ENCODE measurements at places on chromosomes 2 and 18. TPM values are rescaled to one million over a fixed set of nuclear protein-coding genes. Genes with fewer than 3 reads are reported as not detected.

GRHL1 gene
- 0.76 TPM for total RNA-seq

CDH2 gene
- not detected for total RNA-seq

CDH20 gene
- not detected for total RNA-seq

- peak overlapping the region; percentile 55 for H3K27ac ChIP-seq
- no peak for DNase-seq
- H3K4me1 ChIP-seq: no peaks in the 10 kb centered on the region
- no peaks in the 10 kb centered on the region for H3K27me3 ChIP-seq
- peaks cover 93% of the 10 kb centered on the region for H3K36me3 ChIP-seq
Observed at GRCh38 chr2:174573621-174574081, 24.0 kb downstream of the WIPF1 start.

- H3K4me1 ChIP-seq: peaks cover 15% of the 10 kb centered on the region
- no peak overlapping the region for H3K27ac ChIP-seq
- no peaks in the 10 kb centered on the region for H3K36me3 ChIP-seq
- DNase-seq: no peak
- peaks cover 10% of the 10 kb centered on the region for H3K27me3 ChIP-seq
Observed at GRCh38 chr2:181660181-181660580, 3.3 kb upstream of the CERKL start.

GRCh38 chr2:190759749-190760213 lies 110.9 kb downstream of the NAB1 start:
- H3K27ac ChIP-seq: no peak overlapping the region
- no peaks in the 10 kb centered on the region for H3K27me3 ChIP-seq
- H3K36me3 ChIP-seq: no peaks in the 10 kb centered on the region
- no peak overlapping the region for H3K4me3 ChIP-seq
- DNase-seq: no peak
- no peaks in the 10 kb centered on the region for H3K4me1 ChIP-seq

DNA sequence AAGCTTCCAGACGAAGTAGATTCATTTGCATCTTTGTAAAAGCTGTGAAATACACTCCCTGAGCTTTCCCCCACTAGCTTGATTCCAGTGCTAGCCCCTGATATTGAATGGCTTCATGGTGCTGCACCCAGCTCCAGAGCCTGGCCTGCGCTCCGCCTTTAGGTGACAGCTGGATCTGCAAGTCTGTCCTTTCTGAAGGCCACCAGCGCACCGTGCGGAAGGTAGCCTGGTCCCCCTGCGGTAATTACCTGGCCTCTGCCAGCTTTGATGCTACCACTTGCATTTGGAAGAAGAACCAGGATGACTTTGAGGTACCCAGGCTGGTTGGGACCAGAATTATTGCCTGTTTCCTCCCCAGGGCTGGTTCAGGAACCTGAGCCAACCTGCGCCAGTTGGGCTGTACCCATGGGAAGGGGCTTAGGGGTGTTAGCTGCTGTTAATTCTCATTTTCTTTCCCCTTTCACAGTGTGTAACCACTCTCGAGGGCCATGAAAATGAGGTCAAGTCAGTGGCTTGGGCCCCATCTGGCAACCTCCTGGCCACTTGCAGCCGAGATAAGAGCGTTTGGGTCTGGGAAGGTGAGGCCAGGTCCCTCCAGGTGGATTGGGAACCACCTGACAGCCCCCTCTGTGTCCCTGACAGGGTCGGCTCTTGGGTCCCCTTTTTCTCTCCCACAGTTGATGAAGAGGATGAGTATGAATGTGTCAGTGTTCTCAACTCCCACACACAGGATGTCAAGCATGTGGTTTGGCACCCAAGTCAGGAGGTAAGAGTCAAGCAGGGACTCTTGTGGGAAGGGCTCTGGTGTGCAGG lies 1.3 kb downstream of the CIAO1 start:
- H3K27me3 ChIP-seq: no peaks in the 10 kb centered on the region
- H3K36me3 ChIP-seq: peaks cover 42% of the 10 kb centered on the region
- H3K4me1 ChIP-seq: peaks cover 21% of the 10 kb centered on the region
- peak; percentile 52 for DNase-seq
- H3K4me3 ChIP-seq: no peak overlapping the region

- no peaks in the 10 kb centered on the region for H3K4me1 ChIP-seq
- H3K4me3 ChIP-seq: no peak overlapping the region
- no peak for DNase-seq
- no peak overlapping the region for H3K27ac ChIP-seq
- no peaks in the 10 kb centered on the region for H3K36me3 ChIP-seq
Observed at GRCh38 chr2:127032621-127033020, 74.3 kb downstream of the BIN1 start.

- no peak overlapping the region for H3K27ac ChIP-seq
- H3K4me1 ChIP-seq: no peaks in the 10 kb centered on the region
- no peaks in the 10 kb centered on the region for H3K36me3 ChIP-seq
- no peaks in the 10 kb centered on the region for H3K27me3 ChIP-seq
Observed at GRCh38 chr2:183995632-183996031, 602.7 kb upstream of the ZNF804A start.

- H3K36me3 ChIP-seq: no peaks in the 10 kb centered on the region
- H3K4me1 ChIP-seq: no peaks in the 10 kb centered on the region
- H3K4me3 ChIP-seq: no peak overlapping the region
- H3K27me3 ChIP-seq: no peaks in the 10 kb centered on the region
- H3K27ac ChIP-seq: no peak overlapping the region
- DNase-seq: no peak
Observed at GRCh38 chr2:102296449-102296848, 14.9 kb upstream of the IL1RL1 start.

DNA sequence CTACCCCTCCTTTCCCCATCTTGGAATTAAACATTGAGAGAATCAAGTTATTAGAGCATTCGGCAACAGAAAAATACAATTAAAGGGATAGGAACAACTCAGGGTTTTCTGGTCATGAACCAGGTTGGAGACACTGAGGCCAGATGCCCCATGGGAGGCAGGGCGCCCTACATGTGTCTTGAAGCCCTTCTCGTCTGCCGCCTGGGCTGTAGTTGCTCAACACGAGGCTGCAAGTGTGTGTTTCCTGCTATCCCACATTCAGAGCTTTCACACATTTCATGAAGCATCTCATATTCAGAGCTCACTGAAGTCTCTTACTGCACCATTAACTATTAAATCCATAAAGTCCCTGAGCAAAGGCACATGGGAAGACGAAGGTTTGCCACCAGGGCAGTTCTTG lies 28.8 kb downstream of the TTC39C start:
- no peaks in the 10 kb centered on the region for H3K27me3 ChIP-seq
- H3K36me3 ChIP-seq: peaks cover 2% of the 10 kb centered on the region
- no peak for DNase-seq
- no peak overlapping the region for H3K4me3 ChIP-seq
- H3K27ac ChIP-seq: no peak overlapping the region

DNA sequence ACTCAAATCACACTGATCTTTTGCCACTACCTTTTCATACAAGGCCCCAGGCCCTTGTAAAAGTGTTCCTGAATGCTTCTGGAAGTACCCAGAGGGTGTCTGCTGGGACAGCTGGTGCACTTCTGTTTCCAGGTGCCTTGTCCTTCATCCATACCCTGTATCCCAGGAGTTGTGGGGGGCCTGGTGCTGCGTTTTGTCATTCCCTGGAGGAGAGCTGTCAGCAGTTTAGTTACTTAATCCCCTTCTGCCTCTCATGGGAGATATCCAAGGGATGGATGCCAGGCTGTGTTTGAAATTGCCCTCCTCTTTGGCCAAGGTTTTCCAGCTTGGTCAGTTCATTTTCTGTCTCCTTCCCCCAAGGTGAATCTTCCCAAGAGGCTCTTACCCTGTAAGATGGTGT lies 158.3 kb downstream of the WDSUB1 start:
- no peak for DNase-seq
- H3K27ac ChIP-seq: no peak overlapping the region
- H3K27me3 ChIP-seq: no peaks in the 10 kb centered on the region
- H3K4me3 ChIP-seq: no peak overlapping the region
- H3K4me1 ChIP-seq: peaks cover 6% of the 10 kb centered on the region
